NCI-H1092 treated with DMSO at 0.1 percent for 48 hours (cell line): ENCODE measurements at places on chromosomes 7 and 10.

DNA sequence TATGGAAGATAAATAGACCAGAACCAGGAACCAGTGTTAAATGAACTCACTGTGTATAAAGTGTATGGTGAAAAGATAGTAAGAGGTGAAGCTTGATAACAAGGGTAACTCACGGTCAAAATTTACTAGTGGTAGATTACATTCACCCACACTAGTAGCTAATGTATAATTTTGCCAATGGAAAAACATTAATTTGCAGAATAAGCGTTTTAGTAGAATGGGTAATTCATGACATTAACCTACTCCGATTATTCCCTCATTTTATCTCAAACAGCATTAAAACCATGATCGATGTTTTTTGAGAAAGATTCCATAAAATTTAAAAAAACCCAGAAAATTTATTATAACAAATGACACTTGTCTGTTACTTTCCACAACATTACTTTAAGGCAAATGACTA lies 57.7 kb upstream of the PPP1R3A start:
- DNase-seq: no peak

DNA sequence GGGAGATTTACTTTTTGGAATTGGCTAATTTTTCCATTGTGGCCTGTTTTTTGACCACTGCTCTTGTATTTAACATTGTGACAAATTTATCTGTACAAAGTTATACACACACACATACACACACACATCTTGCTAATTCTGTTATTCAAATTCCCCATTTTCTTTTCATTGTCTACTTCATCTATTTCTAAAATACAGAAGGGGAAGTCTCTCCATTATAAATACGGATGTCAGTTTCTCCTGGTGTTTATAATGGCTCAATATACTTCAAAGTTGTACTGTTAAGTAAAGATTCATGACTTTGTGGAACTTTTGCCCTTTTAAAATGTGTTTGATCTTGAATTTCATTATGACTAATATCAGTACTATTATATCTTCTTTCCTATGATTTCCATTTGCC lies 81.0 kb downstream of the CNOT4 start:
- no peak for DNase-seq

DNA sequence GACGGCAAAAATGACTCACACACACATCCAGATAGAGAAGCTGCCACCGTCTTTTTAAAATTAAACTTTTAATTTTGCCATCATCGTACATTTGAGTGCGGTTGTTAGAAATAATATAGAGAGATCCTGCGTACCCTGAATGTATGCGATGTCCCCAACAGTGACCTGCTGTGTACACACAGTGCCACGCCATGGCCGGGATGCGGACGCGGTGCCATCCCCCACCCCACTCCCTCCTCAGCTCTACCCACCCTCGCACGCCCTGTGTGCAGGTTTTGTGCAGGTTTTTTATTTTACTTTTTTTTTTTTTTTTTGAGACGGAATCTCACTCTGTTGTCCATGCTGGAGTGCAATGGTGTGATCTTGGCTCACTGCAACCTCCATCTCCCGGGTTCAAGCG lies 58.7 kb upstream of the PDGFA start:
- DNase-seq: no peak

DNA sequence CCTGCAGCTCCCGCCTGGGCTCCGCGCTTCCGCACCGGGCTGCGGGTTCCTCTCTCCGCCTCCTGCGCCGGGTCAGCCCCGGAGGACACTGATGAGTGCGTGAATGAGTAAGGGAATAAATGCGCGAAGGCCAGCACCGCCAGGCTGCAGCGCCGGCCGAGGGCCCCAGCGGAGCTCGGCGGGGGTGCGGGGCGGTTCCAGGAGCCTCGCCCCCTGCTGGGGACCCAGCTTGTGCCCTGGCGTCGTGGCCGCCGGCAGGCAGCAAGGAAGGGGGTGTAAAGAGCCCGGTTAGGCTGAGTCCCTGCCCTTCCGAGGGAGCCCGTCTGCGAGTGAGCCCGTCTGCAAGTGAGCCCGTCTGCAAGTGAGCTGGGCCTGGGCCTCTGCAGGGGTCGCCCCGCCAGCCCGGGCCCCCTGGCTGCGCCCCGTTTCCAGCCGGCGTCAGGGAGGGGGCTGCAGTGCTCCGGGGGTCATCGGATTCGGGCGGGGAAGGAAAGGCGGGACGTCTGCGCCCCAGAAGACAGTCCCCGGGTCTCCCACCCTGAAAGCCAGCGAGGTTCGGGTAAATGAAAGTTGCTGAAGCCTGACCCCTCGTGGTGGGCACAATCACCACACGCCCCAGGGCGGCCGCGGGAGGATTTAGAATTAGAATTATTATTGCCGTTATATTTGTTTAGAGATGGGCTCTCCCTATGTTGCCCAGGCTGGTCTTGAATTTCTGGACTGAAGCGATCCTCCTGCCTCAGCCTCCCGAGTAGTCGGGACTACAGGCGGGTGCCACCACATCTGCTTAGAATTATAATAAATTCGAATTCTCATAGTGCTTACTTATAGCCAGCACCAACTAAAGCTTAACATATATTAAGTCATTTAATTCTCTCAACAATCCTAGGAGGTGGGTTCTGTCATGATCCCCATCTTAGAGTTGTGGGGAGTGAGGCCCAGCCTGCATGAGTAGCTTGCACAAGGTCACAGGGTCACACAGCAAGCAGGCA lies 8.6 kb upstream of the CRYGN start:
- DNase-seq: peak; percentile 63

- no peak for DNase-seq
Measured at GRCh38 chr10:125521721-125522680, 161.0 kb downstream of the TEX36 start.

DNA sequence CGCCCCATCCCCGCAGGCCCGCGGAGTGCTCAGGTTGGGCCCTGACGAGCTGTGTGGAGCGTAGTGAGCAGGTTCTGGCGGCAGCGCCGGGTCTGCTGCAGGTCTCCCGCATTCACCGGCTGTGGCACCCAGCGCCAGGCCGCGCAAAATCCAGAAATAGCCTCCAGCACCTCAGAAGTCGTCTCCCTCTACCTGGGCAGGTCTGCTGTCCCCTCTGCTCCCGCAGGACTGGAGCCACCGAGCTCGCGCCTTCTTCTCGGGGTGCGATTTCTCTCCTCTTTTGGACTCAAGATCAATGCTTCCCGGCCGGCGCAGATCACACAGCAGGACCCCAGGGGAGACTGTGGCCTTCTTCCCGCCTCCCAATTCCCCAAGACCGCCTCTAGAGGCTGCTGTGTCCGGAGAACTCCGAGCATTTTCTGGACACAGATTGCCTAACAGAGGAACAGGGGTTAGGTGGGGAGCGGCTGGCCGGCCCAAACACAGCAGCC lies 8.4 kb downstream of the TLX1 start:
- DNase-seq: no peak

DNA sequence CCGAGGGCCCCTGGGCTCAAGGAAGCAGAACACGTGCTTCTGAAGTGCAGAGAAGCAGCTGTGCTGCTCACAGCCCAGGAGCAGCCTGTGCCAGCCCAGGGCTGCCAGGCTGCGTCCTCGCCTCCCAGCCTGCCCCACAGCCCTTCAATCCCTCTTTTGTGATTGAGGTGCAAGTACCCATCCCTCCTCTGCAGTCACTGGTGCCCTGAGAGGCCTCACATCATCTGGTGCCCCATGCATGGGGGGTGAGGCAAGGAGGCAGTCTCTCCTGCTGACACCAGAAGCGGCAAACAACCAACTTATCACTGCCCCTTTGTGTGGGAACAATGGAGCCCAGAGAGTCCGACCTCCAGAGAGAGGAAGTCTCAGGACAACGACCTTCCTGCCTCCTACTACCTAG lies 49.8 kb upstream of the FGFR2 start:
- DNase-seq: no peak

- DNase-seq: no peak
Measured at GRCh38 chr7:129313282-129313681, 88.5 kb downstream of the AHCYL2 start.

DNA sequence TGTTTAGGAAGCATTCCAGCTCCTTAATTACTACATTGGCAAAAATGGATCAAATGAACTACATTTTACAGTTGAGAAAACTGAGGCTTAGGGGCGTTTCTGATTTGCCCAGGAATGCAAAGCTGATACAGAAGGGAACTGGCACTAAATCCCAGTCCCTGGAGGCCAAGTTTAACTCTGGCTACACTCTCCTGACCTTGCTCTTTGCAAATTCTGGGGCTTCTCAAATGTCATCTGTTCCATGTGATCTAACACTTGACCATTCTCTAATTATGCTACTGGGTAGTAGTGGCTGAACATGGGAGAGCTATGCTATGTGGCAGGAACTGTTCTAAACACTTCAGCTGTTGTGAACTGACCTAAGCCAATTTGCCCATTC lies 11.3 kb upstream of the HABP2 start:
- peak; percentile 47 for DNase-seq

DNA sequence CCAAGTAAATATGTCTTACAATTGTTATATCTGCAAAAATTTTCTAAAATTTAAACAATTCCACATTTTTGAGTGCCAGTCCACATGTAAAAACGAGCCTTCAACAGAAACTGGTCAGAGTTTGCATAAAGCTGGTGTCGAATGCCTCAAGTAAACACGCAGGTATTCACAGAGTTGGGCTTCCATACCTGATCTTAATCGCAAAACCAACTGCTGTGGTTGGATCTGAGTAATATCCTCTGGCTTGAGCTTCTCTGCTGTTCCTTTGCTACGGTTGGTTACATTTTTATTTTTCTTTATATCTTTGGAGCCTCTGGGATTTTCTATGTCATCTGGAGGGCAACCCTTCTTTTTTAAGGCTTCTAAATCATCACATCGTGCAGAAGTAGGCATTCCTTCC lies 28.4 kb downstream of the ITGB1 start:
- DNase-seq: no peak

DNA sequence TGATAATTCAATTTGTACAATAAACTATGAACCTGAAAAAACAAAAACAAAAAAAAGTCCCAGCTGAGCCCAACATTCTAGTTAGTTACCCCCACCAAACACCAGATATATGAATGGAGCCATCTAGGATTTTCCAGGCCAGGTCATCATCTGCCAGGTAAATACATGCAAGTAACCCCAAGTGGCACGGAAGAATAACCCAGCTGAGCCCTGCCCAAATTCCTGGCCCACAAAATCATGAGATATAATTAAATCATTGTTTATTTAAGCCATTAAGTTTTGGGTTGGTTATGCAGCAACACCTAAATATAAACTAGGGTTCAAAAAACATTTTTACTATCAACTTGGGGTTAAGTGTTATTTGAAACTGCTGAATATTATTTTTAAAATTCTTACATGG lies 19.0 kb downstream of the PARD3 start:
- DNase-seq: no peak

- no peak for DNase-seq
Measured at GRCh38 chr10:76995023-76995422, 642.6 kb downstream of the KCNMA1 start.

DNA sequence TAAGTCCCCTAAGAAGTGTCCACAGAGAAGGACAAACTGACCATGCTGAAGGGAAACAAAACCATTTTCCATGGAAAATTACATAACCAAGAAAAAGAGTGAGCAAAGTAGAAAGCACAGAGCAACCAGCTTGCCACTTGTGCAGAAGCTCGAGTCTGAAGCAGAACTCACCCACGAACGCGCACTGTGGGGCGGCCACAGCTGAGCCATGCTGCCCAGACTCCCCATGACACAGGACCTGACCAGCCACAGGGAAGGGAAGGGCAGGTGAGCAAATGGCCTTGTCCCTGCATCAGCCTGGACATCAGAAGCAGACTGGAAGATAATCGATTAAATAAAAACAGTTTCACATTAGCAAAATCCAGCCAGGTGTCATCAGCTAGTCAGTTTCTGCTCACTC lies 95.7 kb downstream of the TCERG1L start:
- DNase-seq: no peak

DNA sequence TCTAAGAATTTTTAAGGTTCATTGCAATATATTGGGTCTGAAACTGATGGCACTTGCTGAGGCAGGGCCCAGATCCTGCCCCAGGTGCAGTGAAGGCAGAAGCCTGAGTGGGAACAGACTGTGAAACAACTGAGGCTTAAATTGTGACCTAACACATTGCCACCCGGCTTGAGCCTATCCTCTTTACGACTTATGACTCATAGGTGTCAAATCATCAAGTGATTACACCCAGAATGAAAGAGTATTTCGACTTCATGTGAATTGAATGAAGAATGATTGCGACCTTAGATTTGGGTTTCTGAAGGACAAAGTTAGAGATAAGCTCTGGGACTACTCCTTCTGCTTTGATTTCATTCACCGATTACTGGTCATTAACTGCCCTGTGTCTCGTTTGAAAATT lies 200.9 kb downstream of the CREB5 start:
- no peak for DNase-seq

GRCh38 chr7:92615861-92616260 lies 25.7 kb upstream of the FAM133B start:
- DNase-seq: no peak

DNA sequence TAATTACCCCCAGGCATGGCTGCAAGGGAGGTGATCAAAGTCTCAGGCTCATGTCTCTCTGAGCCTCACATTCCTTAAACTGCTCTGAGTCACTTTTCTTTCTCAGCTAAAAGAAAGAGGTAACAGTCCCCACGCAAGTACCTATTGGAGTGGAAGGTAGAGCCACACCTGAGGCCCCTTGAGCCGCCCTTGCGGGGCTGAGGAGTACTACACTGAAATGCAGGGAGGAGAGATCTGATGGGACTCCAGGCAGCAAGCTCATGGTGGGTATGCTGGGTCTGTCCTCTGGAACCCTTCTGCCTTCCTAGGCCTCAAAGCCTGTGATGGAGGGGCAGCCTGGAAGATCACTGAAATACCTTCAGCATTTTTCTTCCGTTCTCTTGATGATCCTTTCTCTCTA lies 960.0 kb downstream of the DNAJB9 start:
- DNase-seq: no peak

DNA sequence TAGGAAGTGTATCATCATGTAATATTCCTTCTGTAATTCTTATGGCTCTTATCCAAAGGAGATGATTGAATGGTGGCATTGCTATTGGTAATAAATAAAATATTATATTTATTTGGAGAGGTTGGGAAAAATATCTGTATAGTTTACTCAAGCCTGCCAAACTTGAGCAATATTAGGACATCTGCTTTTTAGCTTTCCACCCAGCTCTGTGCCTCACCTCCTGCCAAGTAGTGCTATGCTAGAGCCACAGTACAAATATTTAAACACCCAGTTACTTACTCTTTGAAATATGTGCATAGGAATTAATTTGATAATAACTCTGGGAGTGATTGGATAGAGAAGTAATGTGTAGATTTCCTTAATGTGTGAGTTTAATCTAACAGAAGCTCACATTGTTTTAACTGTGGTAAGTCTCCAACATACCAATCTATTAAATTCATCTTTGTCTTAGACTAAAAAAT lies 129.2 kb downstream of the BBS9 start:
- DNase-seq: no peak

DNA sequence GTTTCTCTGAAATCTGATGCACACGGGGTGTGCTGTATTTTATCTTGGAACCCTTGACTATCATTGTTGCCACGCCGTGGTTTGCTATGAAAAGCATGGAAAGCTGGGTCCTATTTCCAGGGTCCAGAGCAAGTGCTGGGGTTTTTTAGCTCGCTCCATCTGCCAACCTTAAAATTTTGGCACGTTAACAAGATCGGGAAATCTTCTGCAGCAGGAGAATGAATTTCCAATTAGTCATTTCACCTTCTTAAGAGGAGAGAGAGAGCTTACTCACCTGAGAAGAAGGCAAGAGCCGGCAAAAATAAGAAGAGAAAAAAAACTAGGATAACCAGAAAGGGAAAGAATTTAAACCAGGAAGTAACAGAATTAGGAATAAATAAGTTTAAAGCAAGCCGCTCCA lies 223.6 kb upstream of the CELF2 start:
- no peak for DNase-seq
